Transverse colon (tissue), 4 donors: ENCODE measurements at places on chromosomes 6 and 20. TPM values are rescaled to one million over a fixed set of nuclear protein-coding genes. Genes with fewer than 3 reads are reported as not detected.
A peak's percentile ranks its signal among the peaks of the same experiment; 100 is the strongest.

The C4B gene
- total RNA-seq = 137 TPM

- no peak overlapping the region for H3K27ac ChIP-seq
- H3K4me1 ChIP-seq = no peaks in the 10 kb centered on the region
- H3K4me3 ChIP-seq = no peak overlapping the region
- H3K36me3 ChIP-seq = no peaks in the 10 kb centered on the region
- no peak for DNase-seq
- H3K27me3 ChIP-seq = no peaks in the 10 kb centered on the region
These were observed 680.6 kb downstream of the RFPL4B start for GRCh38 chr6:113027780-113028179.

DNA sequence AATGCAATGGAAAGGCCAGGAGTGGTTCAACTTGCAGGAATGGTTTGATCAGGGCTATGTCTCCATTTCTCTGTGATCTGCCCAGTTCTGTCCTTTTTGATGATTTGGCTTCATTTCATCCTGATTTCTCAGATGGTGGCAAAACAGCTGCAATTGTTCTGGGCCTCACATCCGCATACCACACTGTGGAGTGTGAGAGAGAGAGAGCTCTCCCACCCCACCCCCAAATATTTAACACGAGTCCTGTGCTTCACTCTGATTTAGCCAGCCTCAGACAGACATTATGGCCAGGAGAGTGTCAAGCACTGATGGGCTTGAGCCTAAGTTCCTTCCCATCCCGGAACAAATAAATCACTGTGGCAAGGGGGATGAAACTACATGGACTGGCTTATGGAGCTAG is 284.6 kb downstream of the CDC5L start:
- no peak overlapping the region for H3K27ac ChIP-seq
- DNase-seq = no peak
- no peaks in the 10 kb centered on the region for H3K27me3 ChIP-seq
- H3K36me3 ChIP-seq = no peaks in the 10 kb centered on the region

The UST gene
- total RNA-seq = 9.0 TPM

- no peak overlapping the region for H3K4me3 ChIP-seq
- no peak for DNase-seq
- peaks cover 13% of the 10 kb centered on the region for H3K4me1 ChIP-seq
- peaks cover 4% of the 10 kb centered on the region for H3K27me3 ChIP-seq
These were observed 102.0 kb downstream of the POPDC3 start for GRCh38 chr6:105077596-105078385.

The SYNDIG1 gene
- 0.27 TPM for total RNA-seq

The ADAM33 gene
- 26.7 TPM for total RNA-seq

DNA sequence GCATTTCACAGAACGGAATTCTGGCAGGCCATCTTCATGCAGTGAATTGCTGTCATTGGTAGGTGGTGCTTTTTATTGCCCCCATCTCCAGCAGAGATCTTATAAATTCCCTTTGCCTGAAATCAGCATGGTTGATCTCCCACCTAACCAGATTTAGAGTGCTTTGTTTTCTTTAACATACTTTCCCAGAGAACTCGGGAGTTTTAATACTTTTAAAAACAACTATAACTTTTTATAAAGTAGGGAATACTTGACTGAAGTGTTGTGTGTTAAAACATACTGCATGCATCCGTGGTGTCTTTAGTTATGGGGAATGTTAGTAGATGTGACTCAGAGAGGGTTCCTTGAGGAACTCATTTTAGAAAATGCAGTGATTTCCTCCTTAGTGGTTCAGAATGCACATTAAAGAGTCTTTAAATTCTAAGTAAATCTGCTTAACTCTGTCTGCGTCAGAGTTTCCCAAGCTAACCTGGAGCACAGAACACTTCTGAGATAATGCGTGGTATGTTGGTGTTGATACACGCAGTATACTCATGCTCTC is 54.9 kb downstream of the AKAP12 start:
- H3K27ac ChIP-seq = peak overlapping the region; percentile 81
- H3K27me3 ChIP-seq = no peaks in the 10 kb centered on the region
- peaks cover 12% of the 10 kb centered on the region for H3K4me1 ChIP-seq
- H3K36me3 ChIP-seq = no peaks in the 10 kb centered on the region
- H3K4me3 ChIP-seq = no peak overlapping the region

GRCh38 chr6:31729515-31729978 is 448 bp upstream of the DDAH2 start:
- H3K36me3 ChIP-seq = peaks cover 26% of the 10 kb centered on the region
- peaks cover 48% of the 10 kb centered on the region for H3K4me1 ChIP-seq
- peak overlapping the region; percentile 74 for H3K4me3 ChIP-seq
- H3K27me3 ChIP-seq = no peaks in the 10 kb centered on the region
- DNase-seq = peak; percentile 97

The DAAM2 gene
- total RNA-seq = 20.6 TPM

- H3K4me3 ChIP-seq = peak overlapping the region; percentile 72
- DNase-seq = peak; percentile 9
- H3K36me3 ChIP-seq = no peaks in the 10 kb centered on the region
- no peaks in the 10 kb centered on the region for H3K27me3 ChIP-seq
- H3K27ac ChIP-seq = peak overlapping the region; percentile 82
These were observed 700 bp downstream of the DTD1 start for GRCh38 chr20:18588574-18588933.

GRCh38 chr6:23663652-23664051 is 462.4 kb upstream of the NRSN1 start:
- H3K4me3 ChIP-seq = no peak overlapping the region
- no peak overlapping the region for H3K27ac ChIP-seq
- H3K36me3 ChIP-seq = no peaks in the 10 kb centered on the region

DNA sequence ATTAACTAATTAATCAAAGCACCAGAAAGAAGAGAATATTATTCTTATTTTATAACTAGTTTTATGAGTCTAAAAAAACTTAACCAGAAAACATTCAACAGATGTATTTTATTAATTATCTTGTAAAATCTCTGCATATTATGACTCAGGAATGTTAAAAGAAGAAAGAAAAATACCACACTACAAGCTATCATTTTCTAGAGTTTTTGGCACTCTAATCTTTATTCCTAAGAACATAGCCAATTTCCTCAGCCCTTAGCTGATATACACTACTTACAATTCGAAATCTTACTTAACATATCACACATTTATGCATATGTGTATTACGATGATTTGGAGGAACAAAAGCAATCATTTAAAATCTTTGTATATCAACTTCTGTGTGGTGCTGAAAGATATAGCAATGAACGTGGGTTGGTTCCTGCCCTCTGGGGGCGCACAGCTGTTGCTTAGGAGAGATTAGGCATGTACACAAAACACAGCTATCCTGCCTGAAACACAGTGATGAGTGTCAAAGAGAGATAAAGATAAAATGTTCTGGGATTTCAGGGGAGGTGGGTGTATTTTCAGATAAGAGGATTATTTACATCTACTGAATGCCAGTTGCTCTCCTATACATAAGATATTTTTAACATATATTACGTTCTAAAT is 404.5 kb downstream of the SYNE1 start:
- no peaks in the 10 kb centered on the region for H3K4me1 ChIP-seq
- peaks cover 8% of the 10 kb centered on the region for H3K36me3 ChIP-seq
- DNase-seq = no peak
- no peak overlapping the region for H3K27ac ChIP-seq
- H3K27me3 ChIP-seq = no peaks in the 10 kb centered on the region
- H3K4me3 ChIP-seq = no peak overlapping the region

- H3K4me1 ChIP-seq = no peaks in the 10 kb centered on the region
- no peak for DNase-seq
- no peaks in the 10 kb centered on the region for H3K36me3 ChIP-seq
- no peak overlapping the region for H3K27ac ChIP-seq
These were observed 665.6 kb downstream of the DHX35 start for GRCh38 chr20:39627765-39628164.

The APOBEC2 gene
- not detected for total RNA-seq
